ENCODE measurements at places on chromosomes 11 and 22. TPM values are rescaled to one million over a fixed set of nuclear protein-coding genes. Genes with fewer than 3 reads are reported as not detected.

DNA sequence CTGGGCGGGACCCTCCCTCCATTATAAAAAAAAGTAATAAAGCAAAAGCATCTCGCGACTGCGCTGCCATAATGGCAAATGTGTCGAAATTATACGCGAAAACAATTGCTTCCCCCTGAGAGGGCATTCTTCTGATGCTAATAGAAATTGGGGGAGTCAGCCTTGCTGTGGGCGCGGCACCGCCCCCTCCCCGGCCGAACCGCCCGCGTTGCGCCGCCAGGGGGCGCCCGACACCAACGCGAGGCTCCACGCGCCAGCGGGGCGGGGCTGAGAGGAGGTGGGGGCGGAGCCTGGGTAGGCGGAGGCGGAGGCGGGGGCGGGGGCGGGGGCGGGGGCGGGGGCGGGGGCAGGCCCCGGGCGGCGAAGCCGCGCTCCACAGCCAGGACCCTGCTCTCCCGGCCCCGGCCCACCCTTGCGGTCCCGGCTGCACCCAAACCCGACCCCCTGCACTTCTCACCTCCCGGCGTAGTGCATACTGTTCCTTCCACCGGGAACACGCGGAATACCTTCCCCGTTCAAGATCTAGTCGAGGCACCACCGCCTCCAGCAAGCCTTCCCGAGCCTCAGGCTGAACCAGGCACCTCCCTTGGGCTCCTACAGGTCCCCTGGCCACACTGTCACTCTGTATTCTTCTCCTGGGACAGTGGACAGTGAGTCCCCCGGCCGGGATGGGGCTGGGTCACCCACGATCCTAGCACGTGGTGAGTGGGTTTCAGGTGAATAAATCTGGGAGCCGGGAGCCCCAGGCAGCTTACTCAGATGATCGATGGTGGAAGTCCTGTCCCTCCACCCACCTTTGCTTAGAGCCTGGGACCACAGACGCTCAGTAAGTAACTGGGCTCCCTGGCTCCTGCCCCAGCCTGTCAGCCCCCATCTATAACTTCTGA is 15.5 kb upstream of the UPK3A start:
- peak overlapping the region; percentile 24 for H3K27ac ChIP-seq
- peaks cover 8% of the 10 kb centered on the region for H3K4me1 ChIP-seq
- H3K36me3 ChIP-seq: no peaks in the 10 kb centered on the region
- DNase-seq: peak; percentile 98
- peaks cover 43% of the 10 kb centered on the region for H3K27me3 ChIP-seq

DNA sequence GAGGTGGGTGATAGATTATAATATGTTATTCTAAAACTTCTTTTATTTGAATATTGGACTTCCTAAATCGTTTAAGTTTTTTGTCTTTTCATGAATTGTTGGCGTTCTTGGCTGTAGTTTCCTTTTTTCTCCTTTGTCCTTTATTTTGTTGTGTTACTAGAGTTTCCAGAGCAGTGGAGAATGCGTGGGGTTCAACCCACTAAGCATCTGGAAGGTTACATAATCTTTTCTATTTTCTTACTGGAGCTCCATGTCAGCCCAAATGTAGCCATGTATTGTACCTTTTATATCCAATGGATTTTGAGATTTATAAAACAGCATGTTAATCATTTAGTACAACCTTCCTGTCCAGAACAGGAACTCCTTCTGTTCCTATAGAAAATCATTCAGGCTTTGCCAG is 63.2 kb downstream of the PPP6R3 start:
- H3K36me3 ChIP-seq: peaks cover 66% of the 10 kb centered on the region
- no peak overlapping the region for H3K4me3 ChIP-seq
- no peak overlapping the region for H3K27ac ChIP-seq
- peaks cover 46% of the 10 kb centered on the region for H3K4me1 ChIP-seq
- H3K27me3 ChIP-seq: no peaks in the 10 kb centered on the region
- no peak for DNase-seq

DNA sequence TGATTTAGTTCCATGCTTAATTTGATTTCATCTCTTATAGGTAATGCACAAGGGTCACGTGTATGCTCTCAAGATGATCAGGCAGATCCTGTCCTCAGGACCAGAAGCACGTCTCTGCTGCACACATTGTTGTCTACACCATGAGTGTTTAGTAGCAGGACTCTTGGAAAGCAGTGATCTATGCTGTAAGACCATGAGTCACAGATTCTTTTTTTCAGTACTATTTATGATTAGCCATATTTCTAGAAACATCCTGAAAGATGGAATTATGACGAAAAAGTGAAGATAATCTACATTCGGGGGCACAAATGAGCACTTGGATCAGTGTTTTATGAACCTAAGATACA is 29.6 kb downstream of the ZBED4 start:
- peaks cover 19% of the 10 kb centered on the region for H3K4me1 ChIP-seq
- H3K36me3 ChIP-seq: peaks cover 36% of the 10 kb centered on the region
- DNase-seq: no peak
- H3K27me3 ChIP-seq: no peaks in the 10 kb centered on the region
- no peak overlapping the region for H3K27ac ChIP-seq

GRCh38 chr11:63763496-63764339 is 4.9 kb downstream of the ZFTA start:
- H3K36me3 ChIP-seq: no peaks in the 10 kb centered on the region
- no peaks in the 10 kb centered on the region for H3K27me3 ChIP-seq
- H3K27ac ChIP-seq: no peak overlapping the region

GRCh38 chr11:22165087-22165486 is 27.8 kb upstream of the ANO5 start:
- no peak for DNase-seq
- no peak overlapping the region for H3K4me3 ChIP-seq
- no peaks in the 10 kb centered on the region for H3K27me3 ChIP-seq
- H3K27ac ChIP-seq: no peak overlapping the region
- no peaks in the 10 kb centered on the region for H3K36me3 ChIP-seq

- H3K4me1 ChIP-seq: peaks cover 46% of the 10 kb centered on the region
- no peaks in the 10 kb centered on the region for H3K36me3 ChIP-seq
- peak overlapping the region; percentile 79 for H3K4me3 ChIP-seq
- peak; percentile 51 for DNase-seq
- H3K27ac ChIP-seq: peak overlapping the region; percentile 85
- peaks cover 14% of the 10 kb centered on the region for H3K27me3 ChIP-seq
Observed at GRCh38 chr11:67648796-67649613, 1.5 kb downstream of the ACY3 start.

- peaks cover 30% of the 10 kb centered on the region for H3K4me1 ChIP-seq
- DNase-seq: no peak
- H3K4me3 ChIP-seq: peak overlapping the region; percentile 50
- H3K27ac ChIP-seq: no peak overlapping the region
- no peaks in the 10 kb centered on the region for H3K36me3 ChIP-seq
- peaks cover 23% of the 10 kb centered on the region for H3K27me3 ChIP-seq
Observed at GRCh38 chr11:76669901-76670484, 554 bp downstream of the LRRC32 start.

GRIK4 gene
- not detected for total RNA-seq

TNNI2 gene
- total RNA-seq: 0.67 TPM

PHETA2 gene
- total RNA-seq: 3.3 TPM
